ENCODE measurements at places on chromosomes 4 and X. TPM values are rescaled to one million over a fixed set of nuclear protein-coding genes. Genes with fewer than 3 reads are reported as not detected.

DNA sequence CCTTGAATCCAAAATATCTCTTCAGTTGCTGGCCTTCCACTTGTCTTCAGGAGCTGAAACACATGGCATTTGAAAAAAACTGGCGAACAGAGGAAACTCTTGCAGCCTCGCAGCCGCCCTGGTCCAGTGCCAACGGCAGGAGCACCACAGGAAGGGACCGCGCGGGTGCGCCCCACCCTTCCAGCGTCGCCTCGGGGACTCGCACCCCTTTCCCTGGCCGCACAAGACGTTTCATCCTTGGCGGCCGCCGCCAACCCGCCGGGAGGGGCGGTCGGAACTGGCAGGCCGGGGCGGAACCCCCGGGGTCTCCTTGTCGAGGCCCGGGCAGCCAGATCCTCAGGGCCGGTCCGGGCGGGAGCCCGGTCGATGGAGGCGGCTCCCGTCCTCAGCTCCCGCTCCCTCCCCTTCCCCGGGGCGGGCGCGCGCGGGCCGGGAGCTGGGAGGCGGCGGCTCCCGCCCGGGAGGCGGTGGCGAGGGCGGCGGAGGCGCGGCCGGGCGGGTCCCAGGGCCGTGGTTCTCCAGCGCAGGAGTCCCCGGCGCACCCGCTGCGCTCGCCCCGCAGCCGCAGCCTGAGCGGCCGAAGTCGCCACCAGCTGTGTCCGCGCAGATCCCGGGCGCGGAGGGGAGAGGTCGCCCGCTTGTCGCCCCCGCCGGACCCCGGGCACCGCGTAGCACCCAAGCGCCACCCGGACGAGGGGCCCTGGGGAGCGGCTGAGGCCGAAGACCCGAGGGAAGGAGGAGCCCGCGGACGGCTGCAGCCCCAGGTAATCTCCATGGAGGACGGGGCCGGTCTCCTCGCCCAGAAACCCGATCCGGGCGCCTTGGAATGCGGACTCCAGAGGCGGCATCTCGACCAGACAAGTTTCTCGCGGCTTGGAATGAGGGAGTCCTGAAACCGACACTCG, 886 bp upstream of the NDST3 start:
- peak overlapping the region; percentile 71 for H3K4me3 ChIP-seq
- DNase-seq, result no peak
- peaks cover 3% of the 10 kb centered on the region for H3K36me3 ChIP-seq
- peaks cover 7% of the 10 kb centered on the region for H3K4me1 ChIP-seq

DNA sequence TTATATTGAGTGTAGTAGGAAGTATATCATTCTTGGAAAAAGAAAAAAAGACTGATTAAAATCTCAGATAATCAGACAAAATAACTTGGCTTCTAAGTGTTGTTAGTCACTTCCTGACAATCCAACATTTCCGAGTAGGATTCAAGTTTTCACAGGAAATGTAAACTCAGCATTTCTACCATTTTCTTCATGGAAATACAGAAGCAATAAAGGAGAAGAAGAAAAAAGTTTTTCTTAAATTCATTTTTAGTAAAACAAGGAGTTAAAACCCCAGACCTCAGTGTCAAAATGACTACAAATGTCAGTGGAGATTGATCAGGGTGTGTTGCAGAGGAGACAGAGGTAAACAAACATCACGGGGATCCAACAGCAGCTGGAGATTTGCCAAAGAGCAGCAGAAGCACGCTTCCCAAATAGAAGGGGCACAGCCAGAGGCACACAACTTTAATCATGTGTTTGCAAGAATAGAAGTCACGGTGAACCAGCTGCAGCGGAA, 129.3 kb upstream of the FAM9B start:
- no peaks in the 10 kb centered on the region for H3K27me3 ChIP-seq
- DNase-seq, result no peak
- no peak overlapping the region for H3K4me3 ChIP-seq
- no peaks in the 10 kb centered on the region for H3K36me3 ChIP-seq
- H3K27ac ChIP-seq, result no peak overlapping the region
- H3K4me1 ChIP-seq, result peaks cover 13% of the 10 kb centered on the region

DNA sequence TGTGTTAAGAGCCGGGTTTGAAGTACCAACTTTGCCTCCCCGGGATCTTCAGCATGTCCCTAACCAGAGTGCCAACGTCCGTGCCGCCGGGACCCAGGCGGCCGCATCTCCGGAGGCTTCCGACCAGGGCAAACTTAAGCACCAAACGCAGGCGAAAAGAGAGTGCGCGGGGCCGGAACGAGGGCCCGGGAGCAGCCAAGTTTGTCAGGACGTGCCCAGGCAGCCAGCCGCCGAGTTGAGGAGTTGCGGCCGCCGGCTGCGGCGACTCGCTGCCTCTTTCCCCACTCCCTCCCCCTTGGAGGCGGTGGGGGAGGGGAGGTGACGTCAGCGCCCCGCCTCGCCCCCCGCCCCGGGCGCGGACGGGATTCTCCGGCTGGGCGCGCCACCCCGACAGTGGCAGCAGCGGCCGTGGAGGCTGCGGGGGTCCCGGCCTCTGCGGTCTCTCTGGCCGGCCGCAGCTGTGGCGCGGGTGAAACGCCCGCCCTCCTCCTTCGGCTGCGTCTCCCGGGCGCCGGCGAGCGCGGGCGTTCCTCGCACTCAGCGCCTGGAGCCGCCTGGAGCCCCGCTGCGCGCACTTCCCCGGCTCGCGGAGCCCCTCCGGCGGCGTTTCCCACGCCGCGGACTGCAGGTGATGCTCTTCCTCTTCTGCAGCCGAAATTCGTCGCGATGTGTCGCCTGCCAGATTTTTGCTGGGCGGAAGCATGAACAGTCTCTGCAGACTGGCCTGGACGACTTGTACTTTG, 2.9 kb upstream of the FAT1 start:
- no peak overlapping the region for H3K27ac ChIP-seq
- no peak for DNase-seq
- H3K4me3 ChIP-seq, result peak overlapping the region; percentile 60
- H3K36me3 ChIP-seq, result peaks cover 9% of the 10 kb centered on the region

GRCh38 chr4:68299492-68300457, 50.1 kb downstream of the YTHDC1 start:
- H3K36me3 ChIP-seq, result peaks cover 4% of the 10 kb centered on the region
- no peaks in the 10 kb centered on the region for H3K4me1 ChIP-seq
- H3K4me3 ChIP-seq, result no peak overlapping the region
- H3K27ac ChIP-seq, result no peak overlapping the region
- no peak for DNase-seq

GRCh38 chrX:110123331-110123782, 120.4 kb downstream of the TMEM164 start:
- DNase-seq, result no peak
- no peaks in the 10 kb centered on the region for H3K4me1 ChIP-seq
- H3K4me3 ChIP-seq, result no peak overlapping the region
- no peaks in the 10 kb centered on the region for H3K27me3 ChIP-seq

DNA sequence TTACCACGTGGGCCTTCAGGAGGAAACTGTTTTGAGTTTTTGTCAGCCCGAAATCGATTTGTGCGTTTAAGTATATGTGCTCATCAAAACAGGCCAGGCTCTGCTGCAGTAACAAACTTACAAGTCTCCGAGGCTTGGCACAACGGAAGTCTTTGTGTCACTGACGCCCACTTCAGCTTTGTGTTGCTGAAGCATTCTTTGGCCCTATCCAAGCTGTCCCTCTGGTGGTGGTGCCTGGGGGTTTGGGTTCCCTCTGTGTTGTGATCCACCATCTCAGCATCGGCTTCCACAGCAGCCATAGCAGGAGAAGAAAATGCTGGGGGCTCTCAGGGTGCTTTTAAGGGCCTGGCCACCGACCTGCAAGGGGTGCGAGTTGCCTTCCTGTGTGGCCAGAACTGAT, 176.4 kb downstream of the PTTG2 start:
- no peak overlapping the region for H3K27ac ChIP-seq
- H3K27me3 ChIP-seq, result no peaks in the 10 kb centered on the region
- H3K36me3 ChIP-seq, result peaks cover 14% of the 10 kb centered on the region

DNA sequence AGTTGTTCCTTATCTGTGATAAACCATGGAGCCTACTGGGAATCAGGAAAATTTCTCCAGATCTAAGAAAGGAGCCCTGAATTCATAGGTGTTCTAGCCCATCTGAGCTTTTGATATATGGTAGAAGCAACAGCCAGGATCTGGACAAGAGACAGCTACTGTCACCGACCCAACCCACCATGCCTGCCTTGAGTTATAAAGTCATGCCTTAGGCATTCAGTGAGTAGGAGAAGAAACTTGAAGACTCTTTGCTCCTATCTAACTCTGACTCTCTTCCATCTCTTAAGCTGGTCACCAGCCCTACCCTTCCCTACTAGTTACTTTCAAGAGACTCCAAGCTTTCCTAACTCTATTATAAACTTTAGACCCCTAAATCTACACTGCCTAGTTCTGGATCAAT, 83.9 kb upstream of the FAM9B start:
- no peaks in the 10 kb centered on the region for H3K27me3 ChIP-seq
- H3K36me3 ChIP-seq, result no peaks in the 10 kb centered on the region
- H3K4me3 ChIP-seq, result no peak overlapping the region
- DNase-seq, result no peak

DNA sequence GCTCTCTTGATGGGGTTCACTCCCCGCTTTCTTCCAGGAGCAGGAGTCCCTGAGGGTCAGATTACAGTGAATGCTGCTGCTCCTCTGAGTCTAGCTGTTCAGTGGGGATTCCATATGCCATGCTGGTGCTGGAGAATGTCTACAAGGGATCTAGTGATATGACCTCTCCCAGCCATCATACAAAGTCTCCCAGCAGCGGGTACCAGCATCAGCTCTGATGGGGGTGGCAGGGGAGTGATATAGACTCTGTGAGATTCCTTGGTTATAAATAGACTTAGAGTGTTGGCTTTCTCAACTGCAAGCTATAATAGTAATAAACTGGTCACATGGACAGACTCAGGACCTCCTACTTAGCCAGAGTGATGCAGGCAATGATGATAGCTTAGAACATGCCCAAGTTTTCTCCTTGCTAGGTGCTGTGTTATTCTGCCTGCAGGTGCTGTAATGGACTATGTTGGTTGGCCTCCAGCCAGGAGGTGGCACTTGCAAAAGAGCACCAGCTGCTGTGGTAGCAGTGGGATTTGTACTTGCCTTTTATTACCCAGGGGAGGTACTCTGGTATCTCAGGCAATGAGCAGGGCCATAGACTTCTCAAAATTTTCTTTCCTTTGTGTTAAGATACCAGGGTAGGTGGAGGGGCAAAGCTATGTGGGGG, 202.9 kb downstream of the CHIC1 start:
- H3K4me3 ChIP-seq, result peak overlapping the region; percentile 5
- H3K27me3 ChIP-seq, result no peaks in the 10 kb centered on the region
- H3K36me3 ChIP-seq, result no peaks in the 10 kb centered on the region
- H3K27ac ChIP-seq, result no peak overlapping the region
- peaks cover 2% of the 10 kb centered on the region for H3K4me1 ChIP-seq

DNA sequence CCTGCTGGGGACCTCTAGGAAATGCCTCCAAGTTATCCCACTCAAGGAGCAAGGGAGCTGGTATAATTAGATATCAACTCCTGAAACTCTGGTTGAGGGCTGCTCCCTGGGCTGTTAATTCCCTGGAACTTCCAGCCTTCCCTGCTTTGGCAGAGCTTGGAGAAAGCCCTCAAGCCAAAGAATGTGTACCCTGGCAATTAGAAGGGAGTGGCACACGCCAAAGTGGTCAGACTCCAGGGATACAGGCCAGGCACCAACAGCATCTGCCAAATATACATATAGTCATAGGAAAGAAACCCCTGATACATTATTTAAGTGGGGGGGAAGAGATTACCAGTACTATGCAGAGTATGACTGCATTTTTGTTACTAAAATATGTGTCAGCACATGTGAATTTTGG, 616.8 kb downstream of the BCOR start:
- DNase-seq, result no peak
- no peaks in the 10 kb centered on the region for H3K36me3 ChIP-seq
- H3K27me3 ChIP-seq, result no peaks in the 10 kb centered on the region

GRCh38 chr4:125316401-125316790, 1.6 kb downstream of the FAT4 start:
- no peak for DNase-seq
- peaks cover 18% of the 10 kb centered on the region for H3K4me1 ChIP-seq
- H3K4me3 ChIP-seq, result peak overlapping the region; percentile 90
- H3K36me3 ChIP-seq, result no peaks in the 10 kb centered on the region

DNA sequence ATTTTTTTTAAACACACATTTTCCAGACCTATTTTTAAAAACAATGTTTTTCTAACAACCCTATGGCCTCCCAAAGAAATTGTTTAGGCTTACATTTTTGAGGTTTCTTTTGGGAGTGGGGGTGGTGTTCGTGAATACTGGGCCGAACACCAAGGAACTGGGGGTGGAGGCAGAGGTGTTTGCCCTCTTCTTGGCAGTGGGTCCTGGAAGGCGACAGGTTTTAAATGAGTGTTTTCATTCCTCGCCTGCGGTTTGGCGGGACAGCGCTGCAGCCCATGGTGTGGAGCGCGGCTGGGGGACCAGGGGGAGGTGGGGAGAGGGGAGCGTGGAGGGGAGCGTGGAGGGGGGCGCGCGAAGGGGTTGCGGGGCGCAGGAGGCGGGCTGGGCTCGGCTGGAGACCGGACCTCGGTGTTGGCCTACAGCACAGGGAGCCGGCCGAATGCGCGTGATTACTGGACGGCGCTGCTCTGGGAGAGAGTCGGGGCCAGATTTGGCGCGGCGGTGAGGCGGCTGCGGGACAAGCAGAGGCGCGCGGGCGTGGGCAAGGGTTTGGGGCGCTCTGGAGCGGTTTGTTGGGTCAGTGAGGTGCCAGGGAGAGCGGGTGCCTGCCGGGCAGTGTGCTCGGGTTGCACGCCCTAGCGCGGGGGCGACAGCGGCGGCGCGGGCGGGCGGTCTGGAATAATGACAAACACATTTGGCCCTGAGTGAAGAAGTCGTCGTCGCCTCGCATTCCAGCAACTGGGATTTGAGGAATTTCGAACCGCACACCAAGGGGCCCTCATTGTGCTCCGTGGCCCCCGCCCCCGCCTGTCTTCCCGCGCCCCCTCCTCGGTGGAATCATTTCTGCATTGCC, 764 bp downstream of the PDGFRA start:
- peaks cover 26% of the 10 kb centered on the region for H3K27me3 ChIP-seq
- no peak overlapping the region for H3K4me3 ChIP-seq
- peaks cover 21% of the 10 kb centered on the region for H3K4me1 ChIP-seq
- H3K36me3 ChIP-seq, result no peaks in the 10 kb centered on the region

DNA sequence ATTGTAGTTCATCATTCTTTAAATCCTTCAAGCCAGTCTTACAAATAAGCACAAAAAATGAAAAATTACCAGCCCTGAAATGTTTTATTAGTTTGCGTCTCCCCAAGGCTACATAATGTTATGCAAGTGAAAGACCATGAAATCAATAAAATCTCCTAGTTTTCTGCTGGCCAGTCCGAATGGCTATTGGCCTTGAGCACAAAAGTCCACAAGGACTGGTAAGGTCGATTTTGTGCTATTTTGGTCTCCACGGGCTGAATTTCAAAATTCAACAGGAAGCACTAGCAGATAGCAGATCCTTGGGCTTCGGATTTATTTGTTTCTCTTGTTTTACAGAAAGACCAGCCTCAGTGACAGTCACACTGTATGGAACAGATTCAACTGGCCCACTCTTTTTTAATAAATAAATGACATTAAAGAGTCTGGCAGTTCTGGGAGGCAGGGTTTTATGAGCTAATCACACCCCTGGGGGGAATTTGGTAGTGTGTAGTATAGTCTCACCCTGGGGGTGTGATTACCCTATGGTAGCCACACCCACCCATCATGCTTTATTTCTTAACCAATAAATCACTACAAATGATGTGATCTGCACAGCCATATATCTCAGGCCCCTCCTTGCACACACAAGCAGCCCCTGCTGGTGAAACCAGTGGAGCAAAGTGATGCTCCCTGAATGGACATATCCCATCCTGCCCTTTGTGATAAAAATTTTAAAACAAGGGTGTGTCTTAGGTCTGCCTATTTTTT, 51.1 kb upstream of the TMEM33 start:
- peaks cover 56% of the 10 kb centered on the region for H3K27me3 ChIP-seq
- no peak overlapping the region for H3K27ac ChIP-seq
- no peak for DNase-seq
- no peaks in the 10 kb centered on the region for H3K36me3 ChIP-seq
- H3K4me3 ChIP-seq, result no peak overlapping the region
- H3K4me1 ChIP-seq, result peaks cover 9% of the 10 kb centered on the region

The TMSB4X gene
- 4,478 TPM for total RNA-seq

The SLC4A4 gene
- 0.08 TPM for total RNA-seq

Data from naive thymus-derived CD8-positive, alpha-beta T cell (primary cell).